Bronchial epithelial cell (primary cell): ENCODE measurements at places on chromosomes 5 and 9. TPM values are rescaled to one million over a fixed set of nuclear protein-coding genes. Genes with fewer than 3 reads are reported as not detected.

CYSRT1 gene
- total RNA-seq, result 3.9 and 23.2 TPM in 2 replicates

ANKRD18A gene
- 1.6 and 3.3 TPM in 2 replicates for total RNA-seq

CD72 gene
- total RNA-seq, result 0.79 and 0.90 TPM in 2 replicates

ADGRD2 gene
- total RNA-seq, result 0.38 TPM in 1 of 2 replicates, not detected in the other

IFNK gene
- not detected in 2 replicates for total RNA-seq

C9orf50 gene
- total RNA-seq, result not detected in 2 replicates

MLANA gene
- total RNA-seq, result not detected in 2 replicates

IL13 gene
- total RNA-seq, result not detected in 2 replicates

KIF24 gene
- total RNA-seq, result 0.26 and 0.38 TPM in 2 replicates

NEUROG1 gene
- total RNA-seq, result not detected in 2 replicates

QRFP gene
- not detected in 2 replicates for total RNA-seq

NUTM2F gene
- not detected in 2 replicates for total RNA-seq

LCN9 gene
- not detected in 2 replicates for total RNA-seq

SPARC gene
- total RNA-seq, result 10.5 and 22.6 TPM in 2 replicates

ECM2 gene
- total RNA-seq, result 0.26 and 0.90 TPM in 2 replicates

MED27 gene
- total RNA-seq, result 10.5 and 19.3 TPM in 2 replicates

INSL6 gene
- total RNA-seq, result not detected in 2 replicates

PCDHGB5 gene
- total RNA-seq, result 2.4 and 5.1 TPM in 2 replicates

TEX48 gene
- total RNA-seq, result not detected in 2 replicates

PPIC gene
- 43.5 and 45.0 TPM in 2 replicates for total RNA-seq

HIGD2A gene
- total RNA-seq, result 20.8 and 22.7 TPM in 2 replicates

PCDHGA4 gene
- 0.26 and 0.53 TPM in 2 replicates for total RNA-seq

STKLD1 gene
- total RNA-seq, result under 0.01 and 0.38 TPM in 2 replicates
